ENCODE measurements at places on chromosomes 1 and 21. TPM values are rescaled to one million over a fixed set of nuclear protein-coding genes. Genes with fewer than 3 reads are reported as not detected.

The B3GALT5 gene
- not detected for polyA plus RNA-seq

The AGRN gene
- polyA plus RNA-seq: 1.3 TPM

DNA sequence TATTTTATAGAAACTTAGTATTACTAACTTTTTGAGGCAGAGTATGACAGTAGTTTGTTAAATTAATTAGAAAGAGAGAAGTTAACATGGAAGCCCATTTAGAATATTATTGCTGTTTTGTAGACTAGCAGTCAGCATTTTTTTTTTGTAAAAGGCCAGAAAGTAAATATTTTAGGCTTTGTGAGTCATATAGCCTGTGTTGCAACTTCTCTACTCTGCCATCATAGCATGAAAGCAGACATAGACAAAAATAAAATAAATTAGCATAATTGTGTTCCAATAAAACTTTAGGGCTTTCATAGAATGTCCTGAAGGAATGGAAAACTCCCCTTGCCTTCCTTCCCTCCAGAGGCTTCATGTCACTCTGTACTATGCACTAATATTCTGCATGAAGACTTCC, 12.3 kb upstream of the RGS4 start:
- H3K4me3 ChIP-seq: no peak overlapping the region
- no peaks in the 10 kb centered on the region for H3K27me3 ChIP-seq
- no peak overlapping the region for H3K27ac ChIP-seq
- no peaks in the 10 kb centered on the region for H3K36me3 ChIP-seq
- no peaks in the 10 kb centered on the region for H3K4me1 ChIP-seq
- no peak for DNase-seq

DNA sequence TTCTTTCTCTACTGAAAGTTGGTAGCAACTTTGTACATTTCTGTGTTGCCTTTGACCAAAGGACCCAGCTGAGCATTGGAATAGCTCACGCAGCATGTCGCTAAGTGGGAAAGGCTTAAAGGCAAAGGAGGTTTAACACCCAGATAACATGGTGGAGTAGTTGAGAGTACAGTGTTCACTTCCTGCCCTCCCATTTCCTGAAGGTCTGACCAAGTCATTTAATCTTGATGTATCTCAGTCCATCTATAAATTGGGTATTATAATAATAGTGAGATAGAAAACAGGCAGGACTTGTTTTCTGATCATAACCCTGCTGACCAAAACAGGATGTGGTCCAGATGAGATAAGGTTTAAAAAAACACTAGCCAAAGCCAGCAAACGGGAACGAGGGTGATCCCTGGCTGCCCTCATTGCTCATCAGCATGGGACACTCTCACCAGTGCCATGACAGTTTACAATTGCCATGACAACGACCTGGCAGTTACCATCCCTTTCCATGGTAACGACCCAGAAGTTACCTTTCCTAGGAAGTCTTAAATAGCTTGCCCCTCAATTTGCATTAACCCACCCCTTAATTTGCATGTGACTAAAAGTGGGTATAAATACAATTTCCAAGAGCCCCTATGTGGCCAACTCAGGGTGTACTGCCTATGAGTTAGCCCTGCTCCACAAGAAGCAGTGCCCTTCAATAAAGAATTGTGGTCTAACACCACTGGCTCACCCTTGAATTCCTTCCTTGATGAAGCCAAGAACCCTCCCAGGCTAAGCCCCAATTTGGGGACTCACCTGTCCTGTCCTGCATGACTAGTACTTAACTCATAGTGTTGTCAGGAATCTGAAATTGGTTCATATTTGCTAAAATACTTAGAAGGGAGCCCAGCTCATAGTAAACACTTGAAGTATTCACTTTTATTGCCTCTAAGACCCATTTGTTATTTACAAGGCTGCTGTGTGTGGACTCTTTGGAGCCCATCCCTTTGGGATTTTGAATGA, 28.4 kb upstream of the FHAD1 start:
- no peak overlapping the region for H3K4me3 ChIP-seq
- H3K27me3 ChIP-seq: no peaks in the 10 kb centered on the region
- no peaks in the 10 kb centered on the region for H3K4me1 ChIP-seq
- no peaks in the 10 kb centered on the region for H3K36me3 ChIP-seq
- peak; percentile 6 for DNase-seq

DNA sequence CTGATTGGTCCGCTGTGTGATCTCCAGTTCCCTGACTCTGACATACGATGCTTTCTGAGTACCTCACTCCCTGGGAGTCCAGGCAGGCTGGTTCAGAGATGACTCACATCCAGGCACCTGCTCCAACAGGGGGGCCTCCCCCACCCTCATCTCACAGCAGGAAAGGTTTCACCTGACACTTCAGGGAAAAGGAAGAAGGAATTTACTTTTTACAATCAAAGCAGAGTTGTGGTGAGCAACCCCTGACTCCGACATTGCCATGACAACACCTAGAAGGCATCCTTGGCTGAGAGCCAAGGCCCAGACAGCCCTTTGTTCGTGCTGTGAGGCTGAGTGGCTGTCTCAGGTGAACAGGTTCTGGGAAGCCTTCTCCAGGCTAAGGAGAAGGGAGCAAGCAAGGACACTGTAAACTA, 164.6 kb upstream of the GJB5 start:
- no peaks in the 10 kb centered on the region for H3K4me1 ChIP-seq
- no peak for DNase-seq
- no peak overlapping the region for H3K4me3 ChIP-seq
- peaks cover 7% of the 10 kb centered on the region for H3K27me3 ChIP-seq

- H3K36me3 ChIP-seq: no peaks in the 10 kb centered on the region
- no peak overlapping the region for H3K4me3 ChIP-seq
- H3K27me3 ChIP-seq: peaks cover 11% of the 10 kb centered on the region
- no peak overlapping the region for H3K27ac ChIP-seq
Observed at GRCh38 chr21:43270800-43271301, 102.0 kb downstream of the CRYAA start.

The NGF gene
- polyA plus RNA-seq: 0.38 TPM

The GJA4 gene
- 11.6 TPM for polyA plus RNA-seq

DNA sequence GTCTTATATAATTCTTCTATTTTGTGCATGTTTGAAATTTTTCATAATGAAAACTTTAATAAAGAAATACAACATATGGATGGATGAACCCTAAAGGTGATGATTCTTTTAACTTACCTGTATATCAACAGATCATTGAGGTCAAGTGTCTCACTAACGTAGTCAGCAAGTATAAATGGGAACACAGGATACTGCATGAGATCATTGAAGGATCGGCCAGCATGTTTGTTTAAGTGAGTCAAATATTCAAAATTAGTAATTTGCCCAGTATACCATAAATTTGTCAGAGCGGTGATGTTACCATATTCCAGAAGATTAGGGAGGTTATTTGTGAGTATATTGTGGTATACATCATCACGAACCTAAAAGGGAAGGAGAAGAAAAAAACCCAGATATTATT, 71.0 kb upstream of the GNG4 start:
- H3K27me3 ChIP-seq: no peaks in the 10 kb centered on the region
- no peak for DNase-seq
- H3K4me3 ChIP-seq: no peak overlapping the region
- H3K27ac ChIP-seq: no peak overlapping the region
- no peaks in the 10 kb centered on the region for H3K4me1 ChIP-seq
- no peaks in the 10 kb centered on the region for H3K36me3 ChIP-seq

The BCAR3 gene
- 64.1 TPM for polyA plus RNA-seq

DNA sequence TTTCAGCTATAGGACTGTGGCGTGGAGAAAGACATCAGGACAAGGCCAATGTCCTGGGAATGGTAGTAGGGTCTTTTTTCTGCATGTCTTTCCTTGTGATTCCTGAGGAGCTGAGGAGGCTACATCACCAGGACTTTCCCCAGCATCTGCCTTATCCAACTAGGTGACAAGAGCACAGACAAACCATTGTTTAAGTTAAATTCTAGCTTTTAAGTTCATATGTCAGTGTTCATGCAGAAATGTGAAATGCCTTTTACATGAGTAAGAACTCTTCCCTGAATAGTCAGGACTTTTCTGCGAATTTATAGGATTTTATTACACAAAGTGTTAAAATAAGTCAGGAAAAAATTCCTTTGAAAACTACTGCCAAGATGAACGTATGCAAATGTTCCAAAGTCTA, 154.2 kb downstream of the PTGER3 start:
- no peak overlapping the region for H3K27ac ChIP-seq
- no peaks in the 10 kb centered on the region for H3K27me3 ChIP-seq
- no peak for DNase-seq
- H3K4me3 ChIP-seq: no peak overlapping the region
- no peaks in the 10 kb centered on the region for H3K4me1 ChIP-seq

DNA sequence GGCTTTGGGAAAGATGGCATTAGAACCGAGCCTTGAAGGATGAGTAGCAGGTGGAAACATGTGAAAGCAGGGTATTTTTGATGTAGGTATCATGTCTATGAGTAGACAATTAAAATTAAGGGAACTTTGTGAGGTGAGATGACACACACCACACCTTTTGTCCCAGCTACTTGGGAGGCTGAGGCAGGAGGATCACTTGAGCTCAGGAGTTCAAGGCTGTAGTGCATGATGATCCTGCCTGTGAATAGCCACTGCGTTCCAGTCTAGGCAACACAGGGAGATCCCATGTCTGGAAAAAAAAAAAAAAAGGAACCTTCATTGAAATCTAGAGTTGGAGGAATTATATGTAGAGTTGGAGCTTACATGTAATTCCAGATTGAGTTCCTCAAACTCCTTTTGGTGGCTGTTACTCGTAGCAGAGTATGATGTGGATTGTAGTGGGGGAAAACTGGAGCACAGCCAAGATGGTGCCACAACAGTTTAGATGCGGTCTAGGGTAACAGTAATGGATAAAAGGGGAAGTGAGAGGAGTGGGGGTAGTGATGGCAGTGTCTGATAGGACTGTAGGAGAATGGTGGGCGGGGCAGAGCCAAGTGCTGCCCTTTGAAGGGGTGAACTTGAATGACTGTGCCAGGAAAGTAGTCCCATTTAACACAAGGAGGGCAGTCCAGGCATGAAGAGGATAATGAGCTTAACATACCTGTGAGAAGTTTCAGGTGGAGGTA, 17.4 kb downstream of the AK4 start:
- no peaks in the 10 kb centered on the region for H3K36me3 ChIP-seq
- no peaks in the 10 kb centered on the region for H3K4me1 ChIP-seq
- H3K27ac ChIP-seq: no peak overlapping the region
- no peak for DNase-seq

- H3K4me3 ChIP-seq: no peak overlapping the region
- no peaks in the 10 kb centered on the region for H3K36me3 ChIP-seq
- H3K4me1 ChIP-seq: no peaks in the 10 kb centered on the region
- H3K27ac ChIP-seq: no peak overlapping the region
- no peaks in the 10 kb centered on the region for H3K27me3 ChIP-seq
Observed at GRCh38 chr1:72670902-72671301, 388.6 kb upstream of the NEGR1 start.

DNA sequence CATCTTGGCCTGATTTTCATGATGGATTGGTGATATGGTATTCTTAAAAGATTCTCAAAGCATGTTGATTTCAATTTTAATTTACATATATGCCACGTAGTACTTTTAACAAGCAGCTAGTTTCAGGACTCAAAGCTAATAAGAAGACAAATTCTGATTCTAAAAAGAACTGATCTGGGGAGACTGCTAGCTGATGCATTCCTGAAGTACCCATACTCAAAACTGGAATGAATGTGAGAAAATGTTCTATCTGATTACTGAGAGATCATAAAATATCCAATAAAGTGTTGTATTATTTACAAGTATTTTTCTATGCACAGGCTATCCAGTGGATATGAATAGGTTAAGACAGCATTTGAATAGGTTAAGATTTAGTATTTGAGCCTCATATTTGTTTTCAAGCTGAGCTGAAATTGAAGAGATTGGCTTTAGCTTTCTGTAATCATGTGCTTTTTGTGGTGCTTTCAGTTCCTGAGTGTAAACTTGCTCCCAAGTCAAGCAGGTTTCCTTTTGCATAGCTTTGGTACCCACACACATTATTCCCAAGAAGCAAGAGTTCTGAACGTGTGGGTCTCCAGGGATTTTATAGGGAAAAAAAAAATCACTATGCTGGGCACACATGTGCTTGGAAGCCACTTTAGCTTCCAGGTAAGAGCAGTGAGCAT, 114.1 kb downstream of the VPS13D start:
- peaks cover 2% of the 10 kb centered on the region for H3K36me3 ChIP-seq
- no peaks in the 10 kb centered on the region for H3K27me3 ChIP-seq
- H3K4me3 ChIP-seq: peak overlapping the region; percentile 48
- peak overlapping the region; percentile 54 for H3K27ac ChIP-seq
- no peak for DNase-seq
- peaks cover 41% of the 10 kb centered on the region for H3K4me1 ChIP-seq

GRCh38 chr1:211951856-211952255, 83.5 kb downstream of the INTS7 start:
- H3K4me3 ChIP-seq: no peak overlapping the region
- H3K36me3 ChIP-seq: peaks cover 23% of the 10 kb centered on the region
- no peak for DNase-seq

GRCh38 chr1:231188072-231188471, 26.2 kb downstream of the TRIM67 start:
- peaks cover 5% of the 10 kb centered on the region for H3K4me1 ChIP-seq
- H3K36me3 ChIP-seq: no peaks in the 10 kb centered on the region
- no peak overlapping the region for H3K4me3 ChIP-seq
- no peak overlapping the region for H3K27ac ChIP-seq

- no peak for DNase-seq
- no peak overlapping the region for H3K27ac ChIP-seq
- H3K36me3 ChIP-seq: no peaks in the 10 kb centered on the region
- no peaks in the 10 kb centered on the region for H3K27me3 ChIP-seq
- H3K4me1 ChIP-seq: no peaks in the 10 kb centered on the region
Observed at GRCh38 chr1:219276049-219276738, 102.5 kb downstream of the LYPLAL1 start.

DNA sequence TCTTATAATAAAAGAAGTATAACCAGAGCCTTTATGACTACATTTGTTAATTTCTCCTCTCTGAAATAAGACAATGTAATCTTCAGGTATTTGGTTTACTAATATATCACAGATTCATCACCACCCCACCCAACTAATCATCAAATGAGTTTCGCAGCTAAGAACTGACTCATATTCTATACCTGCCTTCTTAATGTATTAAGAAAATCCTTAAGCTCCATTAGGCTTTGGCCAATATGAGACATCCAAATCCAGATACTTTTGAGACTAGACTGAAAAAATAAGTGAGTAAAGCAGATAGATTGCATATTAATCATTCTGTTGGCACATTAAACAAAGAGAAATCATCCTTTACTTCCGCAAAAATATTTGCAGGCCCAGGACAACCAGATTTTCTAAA, 18.7 kb upstream of the FMO2 start:
- H3K36me3 ChIP-seq: no peaks in the 10 kb centered on the region
- H3K27ac ChIP-seq: no peak overlapping the region
- no peak overlapping the region for H3K4me3 ChIP-seq
- no peak for DNase-seq

- peak within 1 kb of the TSS; percentile 99 for H3K27ac ChIP-seq
- H3K4me3 ChIP-seq: peak within 1 kb of the TSS; percentile 83
- H3K27me3 ChIP-seq: no peaks in the 10 kb centered on the region
- H3K36me3 ChIP-seq: no peaks in the 10 kb centered on the region
- DNase-seq: peak; percentile 94
Observed at GRCh38 chr1:32702599-32703478, at the start of gene SYNC. SYNC (minus strand) TSS chr1:32702770; CDS start chr1:32702660, 110 bp downstream.

GRCh38 chr1:171919891-171920887, 78.9 kb downstream of the DNM3 start:
- H3K27ac ChIP-seq: no peak overlapping the region
- no peak for DNase-seq
- no peaks in the 10 kb centered on the region for H3K4me1 ChIP-seq
- H3K36me3 ChIP-seq: no peaks in the 10 kb centered on the region

Data from psoas muscle (tissue), 8 donors.